ENCODE measurements at places on chromosomes 12 and 14.

DNA sequence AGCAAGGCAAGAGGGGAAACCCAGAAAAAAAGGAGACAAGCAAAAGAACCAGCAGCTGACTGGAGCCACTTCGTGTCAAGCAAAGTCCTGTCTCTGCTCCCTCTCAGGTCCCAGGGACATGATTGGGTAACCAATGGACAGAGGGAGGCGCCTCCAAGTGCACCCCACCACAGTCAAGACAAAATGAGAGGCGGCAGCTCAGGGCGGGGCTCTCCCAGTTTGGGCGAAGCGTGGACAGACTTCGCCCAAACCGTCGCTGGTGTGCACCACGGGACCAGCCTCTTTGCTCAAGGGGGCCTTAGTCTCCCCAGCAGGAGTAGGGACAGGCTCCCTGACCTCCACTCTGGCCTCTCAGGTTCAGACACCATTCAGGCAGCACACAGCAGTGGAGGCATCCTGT, 1.5 kb upstream of the BEGAIN start:
- no peak for DNase-seq

DNA sequence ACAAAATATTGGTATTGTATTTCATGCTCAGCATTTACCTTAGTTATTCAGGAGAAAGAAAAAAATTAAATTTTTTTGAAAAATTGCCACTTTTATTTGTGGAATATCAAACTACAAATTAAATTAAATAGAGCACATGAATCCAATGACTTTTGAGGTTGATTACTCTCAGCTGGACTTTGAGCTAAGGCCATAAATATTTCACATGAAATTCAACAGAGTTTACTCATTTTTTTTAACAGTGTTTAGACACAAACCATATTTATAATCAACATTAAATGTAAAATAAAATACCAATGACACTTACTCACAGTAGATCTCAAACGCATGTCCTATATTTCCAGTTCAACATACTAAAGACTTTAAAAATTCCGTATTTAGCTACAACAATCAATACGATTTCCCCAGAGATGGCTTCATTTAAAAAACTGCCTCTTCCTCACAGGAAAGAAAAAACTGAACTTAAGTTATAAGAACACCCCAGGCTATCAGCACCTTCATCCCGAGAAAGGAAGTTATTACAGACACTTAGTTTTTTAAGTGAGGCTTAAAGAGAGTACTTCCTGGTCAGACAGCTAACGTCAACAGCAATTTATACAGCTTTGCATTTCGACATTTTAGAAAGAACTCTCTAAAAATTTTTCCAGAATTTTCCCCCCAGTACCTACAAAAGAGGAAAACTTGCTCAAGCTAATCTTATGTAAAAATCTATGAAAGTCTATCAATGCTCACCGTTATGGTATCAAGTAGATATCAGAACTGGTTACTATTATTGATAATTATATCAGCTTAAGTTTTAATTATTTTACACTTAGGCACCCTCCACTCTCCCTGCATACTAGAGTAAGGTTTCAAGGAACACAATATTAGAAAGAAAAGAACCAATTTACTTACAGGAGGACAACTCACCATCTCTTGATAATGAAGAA, 13.8 kb downstream of the TAOK3 start:
- no peak for DNase-seq

DNA sequence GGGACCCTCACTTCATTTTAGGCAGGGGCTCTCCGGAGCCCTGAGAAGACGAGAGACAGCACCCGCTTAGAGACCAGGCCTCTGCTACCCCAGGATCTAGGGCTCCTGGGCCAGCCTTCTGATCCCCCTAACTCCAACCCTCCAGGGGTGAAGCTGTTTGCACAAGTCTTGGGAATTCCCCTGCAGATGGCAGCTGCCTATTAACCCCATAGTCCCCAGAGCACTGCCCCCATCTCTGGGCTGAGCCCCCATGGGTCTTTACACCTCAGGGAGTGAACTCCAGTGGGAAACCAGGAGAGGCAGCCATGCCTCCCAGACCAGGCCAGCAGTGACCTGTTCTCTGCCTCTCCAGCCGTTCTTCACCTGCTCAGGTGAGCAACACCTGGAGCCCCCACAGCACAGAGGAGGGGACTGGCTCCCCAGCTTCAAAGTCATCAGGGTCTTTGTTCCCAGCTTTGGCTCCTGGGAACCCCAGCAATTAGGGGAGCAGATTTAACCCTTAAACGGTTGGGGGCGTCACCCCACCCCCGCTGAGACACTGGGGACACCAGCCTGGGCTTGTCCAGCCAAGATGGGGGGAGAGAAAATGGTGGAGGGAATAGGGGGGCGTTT, 2.3 kb downstream of the WNT10B start:
- no peak for DNase-seq

DNA sequence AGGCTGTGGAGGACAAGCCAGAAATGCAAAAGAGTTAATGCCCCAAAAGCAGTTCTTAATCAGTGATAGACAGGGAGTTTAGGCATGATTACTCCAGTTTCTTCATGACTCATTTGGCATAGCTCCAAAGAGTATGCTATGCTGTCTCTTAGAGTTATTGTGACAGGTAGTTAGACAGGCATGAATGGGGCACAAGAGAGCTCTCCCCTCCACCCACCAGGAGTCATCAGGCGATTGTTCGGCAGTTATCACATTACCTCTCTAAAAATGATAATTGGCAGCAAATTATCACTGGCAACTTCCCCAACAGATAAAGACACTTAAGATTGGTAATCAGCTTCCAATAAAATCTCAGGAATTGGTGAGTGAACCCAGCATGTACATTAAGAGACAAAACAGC, 320.1 kb downstream of the DAD1 start:
- DNase-seq = peak; percentile 25
